ENCODE measurements at places on chromosomes 7 and 10.

- no peak for DNase-seq
These were observed 122.6 kb upstream of the PFKP start for GRCh38 chr10:2944788-2945187.

- no peak for DNase-seq
These were observed 61.6 kb upstream of the BTRC start for GRCh38 chr10:101292194-101293006.

- peak; percentile 56 for DNase-seq
These were observed 198.6 kb downstream of the TRIL start for GRCh38 chr7:28759475-28759971.

DNA sequence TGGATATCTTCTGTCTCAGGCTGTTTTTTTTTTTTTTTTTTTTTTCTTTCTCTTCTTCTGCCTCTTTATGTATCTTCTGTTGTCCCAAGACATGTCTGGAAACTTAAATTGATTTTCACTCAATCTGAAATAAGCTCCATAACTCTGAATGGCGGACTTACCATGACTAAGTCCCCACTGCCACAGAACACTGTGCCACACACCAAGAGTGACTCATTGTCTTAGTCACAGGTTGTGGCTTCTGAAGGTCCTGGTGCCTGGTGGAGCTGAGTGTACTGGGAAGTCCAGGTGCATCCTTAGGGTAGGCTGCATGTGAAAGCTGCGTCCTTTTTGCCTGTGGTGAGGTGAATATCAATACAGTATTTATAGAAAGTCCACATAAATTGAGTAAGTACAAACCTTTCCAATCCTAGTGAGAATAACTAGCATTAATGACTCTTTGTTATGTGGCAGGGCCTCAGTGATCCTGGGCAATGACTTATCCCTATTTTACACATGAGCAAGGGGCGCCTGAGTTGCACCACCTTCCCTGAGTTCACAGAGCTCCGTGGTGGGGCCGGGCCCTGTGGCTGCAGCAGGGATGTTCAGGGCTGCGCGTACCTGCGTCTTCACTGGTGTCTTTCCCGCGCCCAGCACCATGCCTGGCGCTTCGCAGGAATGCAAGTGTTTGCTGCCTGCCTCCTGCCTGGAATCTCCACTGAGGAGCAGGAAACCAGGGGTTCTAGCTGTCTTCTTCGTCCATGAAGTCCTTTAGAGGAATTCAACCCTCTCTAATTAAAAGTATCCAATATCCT is 4.3 kb downstream of the PFKP start:
- DNase-seq: peak; percentile 71

- no peak for DNase-seq
These were observed 175.3 kb downstream of the RAPGEF5 start for GRCh38 chr7:22181663-22182062.

DNA sequence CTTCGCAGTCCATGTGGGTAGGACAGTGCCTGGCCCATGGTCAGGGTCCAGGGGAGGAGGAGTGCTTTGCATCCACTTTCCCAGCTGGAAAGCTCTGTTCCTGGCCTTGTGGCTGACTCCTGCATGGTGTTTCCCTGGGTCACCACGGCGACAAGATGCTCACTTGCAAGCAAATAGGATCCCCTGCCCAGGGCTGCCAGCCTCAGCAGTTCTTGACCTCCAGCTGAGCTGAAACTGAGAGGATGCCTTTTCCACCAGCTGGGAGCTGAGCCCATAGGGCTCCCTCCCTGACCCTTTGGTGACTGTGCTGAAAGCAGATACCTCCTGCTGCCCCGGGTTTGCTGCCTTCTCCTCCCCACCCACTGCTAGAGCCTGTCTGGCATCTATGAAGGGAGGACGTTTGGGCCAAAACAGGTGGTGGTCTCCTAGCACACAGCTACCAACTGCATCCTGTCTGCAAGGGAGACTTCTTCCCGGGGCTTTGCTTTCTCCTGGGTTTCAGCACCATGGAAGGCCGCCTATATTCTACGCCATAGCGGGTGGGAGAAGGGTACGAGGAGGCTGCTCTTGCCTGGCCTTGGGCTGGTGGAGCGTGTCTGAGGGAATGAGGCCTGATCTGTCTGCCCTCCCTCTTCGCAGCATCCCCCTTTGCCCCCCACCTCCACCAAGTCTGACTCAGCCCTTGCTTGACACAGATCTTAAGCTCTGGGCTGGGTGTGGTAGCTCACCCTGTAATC is 34.4 kb downstream of the UBTD1 start:
- peak; percentile 53 for DNase-seq

- DNase-seq: no peak
These were observed 293.0 kb upstream of the AKR1E2 start for GRCh38 chr10:4532976-4533375.

- no peak for DNase-seq
These were observed 639.6 kb upstream of the FOXK1 start for GRCh38 chr7:4042402-4043045.

Data from fibroblast of lung (primary cell).